ENCODE measurements at places on chromosomes 6 and 20. TPM values are rescaled to one million over a fixed set of nuclear protein-coding genes. Genes with fewer than 3 reads are reported as not detected.
A peak's percentile ranks its signal among the peaks of the same experiment; 100 is the strongest.

WFDC5 gene
- total RNA-seq = not detected

- DNase-seq = peak; percentile 64
These were observed 39.2 kb upstream of the TLDC2 start for GRCh38 chr20:36836591-36837269.

GRCh38 chr6:117432273-117432672 lies 6.5 kb upstream of the ROS1 start:
- no peak for DNase-seq

- peak; percentile 96 for DNase-seq
These were observed 490 bp downstream of the ZNF165 start for GRCh38 chr6:28080631-28081485.

TCF21 gene
- not detected for total RNA-seq

RPP40 gene
- 29.3 TPM for total RNA-seq

MUC21 gene
- total RNA-seq = not detected

GRCh38 chr20:59125332-59125731 lies 38.3 kb upstream of the ZNF831 start:
- DNase-seq = no peak

- no peak for DNase-seq
These were observed 9.7 kb downstream of the MOCS3 start for GRCh38 chr20:50968289-50968688.

ABHD12 gene
- 48.3 TPM for total RNA-seq

GRCh38 chr6:41505122-41506049 lies 40.8 kb upstream of the FOXP4 start:
- DNase-seq = peak; percentile 27

DNA sequence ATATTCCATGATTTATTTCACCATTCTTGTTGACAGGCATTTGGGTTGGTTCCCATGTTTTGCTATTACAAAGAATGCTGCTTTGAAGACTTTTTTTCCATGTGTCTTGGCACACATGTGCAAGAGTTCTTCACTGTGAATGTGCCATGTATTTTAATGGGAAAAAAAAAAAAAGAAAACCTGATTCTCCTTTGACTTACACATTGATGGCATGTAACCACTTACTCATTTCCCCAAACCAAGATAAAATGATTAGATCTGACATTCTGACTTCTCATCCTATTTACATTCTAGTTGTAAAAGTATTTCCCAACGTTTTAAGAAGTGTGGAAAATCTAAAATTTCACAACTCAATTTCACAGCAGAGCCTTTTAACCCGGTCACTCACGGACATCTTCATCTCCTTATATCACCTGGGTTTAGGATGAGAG lies 4.4 kb downstream of the CAP2 start:
- DNase-seq = peak; percentile 76

GRCh38 chr6:12343440-12344162 lies 53.4 kb downstream of the EDN1 start:
- peak; percentile 34 for DNase-seq

DNA sequence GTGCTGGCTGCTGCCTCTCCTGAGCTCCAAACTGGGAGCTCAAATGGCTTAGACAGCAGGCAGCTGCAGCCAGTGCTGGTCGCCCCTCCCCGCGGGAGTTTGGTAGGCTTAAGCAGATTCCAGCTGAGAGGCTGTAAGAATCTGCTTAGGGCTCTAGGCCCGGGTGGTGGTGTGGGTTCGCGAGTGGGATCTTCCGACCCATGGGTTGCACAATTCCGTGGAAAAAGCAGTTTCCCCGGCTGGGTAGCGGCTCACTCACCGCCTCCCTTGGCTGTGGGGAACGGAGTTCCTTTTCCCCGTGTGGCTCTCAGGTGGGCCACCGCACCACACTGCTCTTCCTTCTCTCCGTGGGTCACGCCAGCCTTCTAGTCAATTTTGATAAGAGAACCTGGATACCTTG lies 232.5 kb downstream of the PKHD1 start:
- no peak for DNase-seq

RRAGD gene
- 0.35 TPM for total RNA-seq

DNA sequence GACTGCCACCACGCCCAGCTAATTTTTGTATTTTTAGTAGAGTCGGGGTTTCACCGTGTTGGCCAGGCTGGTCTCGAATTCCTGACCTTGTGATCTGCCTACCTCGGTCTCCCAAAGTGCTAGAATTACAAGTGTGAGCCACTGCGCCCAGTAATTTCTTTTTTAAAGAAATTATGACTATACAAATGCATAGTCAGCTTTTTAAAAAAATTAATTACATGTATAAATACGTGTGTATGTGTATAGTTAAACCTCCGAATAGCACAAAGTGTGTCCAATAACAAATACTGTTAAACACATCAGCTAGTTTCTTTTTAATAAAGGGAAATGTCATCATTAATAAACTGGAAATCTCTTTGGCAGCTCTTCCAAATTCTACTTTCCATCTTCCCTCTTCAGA lies 135.5 kb upstream of the SALL4 start:
- DNase-seq = no peak

- DNase-seq = no peak
These were observed 48.7 kb downstream of the SCGN start for GRCh38 chr6:25700761-25701160.

DZANK1 gene
- total RNA-seq = 2.6 TPM

DNA sequence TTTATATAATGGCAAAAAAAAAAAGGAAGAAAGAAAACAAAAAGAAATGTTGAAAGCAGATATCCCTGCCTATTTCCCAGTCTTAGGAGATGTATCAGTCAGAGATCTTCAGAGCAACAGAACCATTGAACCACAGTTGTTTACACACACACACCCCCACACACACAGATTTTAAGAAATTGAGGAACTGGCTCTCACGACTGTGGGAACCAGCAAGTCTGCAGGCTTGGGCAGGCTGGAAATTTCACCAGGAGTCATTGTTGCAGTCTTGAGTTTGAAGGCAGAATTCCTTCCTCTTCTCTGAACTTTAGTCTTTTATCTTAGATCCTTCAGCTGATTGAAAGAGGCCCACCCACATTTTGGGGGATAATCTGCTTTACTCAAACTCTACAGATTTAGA lies 380.9 kb downstream of the CDKAL1 start:
- DNase-seq = no peak

GRCh38 chr6:158476389-158476788 lies 83.5 kb upstream of the TMEM181 start:
- no peak for DNase-seq

ZNF292 gene
- 16.9 TPM for total RNA-seq

- no peak for DNase-seq
These were observed 1.2 kb downstream of the TBX18 start for GRCh38 chr6:84763003-84763885.

DNA sequence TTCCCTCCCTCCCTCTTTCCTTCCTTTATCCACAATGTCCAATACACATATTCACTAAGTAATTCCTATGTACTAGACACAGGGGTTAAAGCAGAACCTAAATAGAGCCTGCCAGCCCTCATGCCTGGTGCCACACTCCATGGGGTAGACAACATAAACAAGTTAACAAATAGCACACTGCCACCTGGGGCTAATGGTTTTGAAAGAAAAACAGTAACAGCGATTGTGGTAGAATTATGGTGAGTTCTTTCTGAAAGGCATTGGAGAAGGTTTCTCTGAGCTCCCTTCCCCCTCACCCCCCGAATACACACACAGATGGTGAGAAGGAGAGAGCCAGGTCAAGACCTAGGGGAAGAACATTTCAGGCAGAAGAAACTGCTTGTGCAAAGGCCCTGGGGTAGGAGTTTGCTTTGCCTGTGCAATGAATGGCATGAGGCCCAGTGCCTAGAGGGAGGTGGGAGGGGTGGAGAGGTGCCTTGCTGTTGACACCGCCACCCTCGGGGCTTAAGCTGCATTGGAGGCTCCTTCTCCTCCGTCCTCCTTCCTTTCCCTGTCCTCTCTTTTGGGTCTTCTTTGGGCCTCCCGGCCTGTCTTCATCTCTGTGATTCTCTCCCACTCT lies 502.4 kb upstream of the SULF2 start:
- no peak for DNase-seq

SULF2 gene
- 372 TPM for total RNA-seq

HLA-DPB1 gene
- total RNA-seq = not detected

DNA sequence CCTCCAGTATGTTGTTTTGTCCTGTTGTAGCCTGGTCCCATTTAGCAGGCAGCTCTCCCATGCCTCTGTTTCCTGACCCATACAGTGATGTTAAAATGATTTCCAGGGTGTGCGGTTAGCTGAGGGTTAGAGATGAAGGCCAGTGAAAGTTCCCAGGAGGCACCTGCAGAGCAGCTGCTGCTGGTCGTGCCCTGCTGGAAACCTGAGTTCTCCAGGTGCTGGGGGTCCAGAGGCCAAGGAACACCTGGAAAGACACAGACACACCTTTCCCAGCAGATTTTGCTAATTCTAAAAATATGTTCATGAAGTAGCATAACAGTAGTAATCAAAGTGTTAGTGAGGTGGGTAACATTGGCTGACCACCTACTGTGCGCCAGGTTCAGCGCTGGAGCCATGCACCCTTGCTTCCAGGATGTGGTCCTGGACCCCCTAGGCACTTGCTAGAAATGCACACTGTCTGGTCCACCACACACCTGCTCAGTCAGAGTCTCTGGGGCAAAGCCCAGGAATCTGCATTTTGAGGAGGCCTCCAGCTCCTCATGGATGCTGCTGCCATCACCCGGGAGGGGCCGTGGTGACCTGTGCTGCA lies 118.7 kb downstream of the SYNDIG1 start:
- no peak for DNase-seq

- DNase-seq = peak; percentile 59
These were observed 332.6 kb downstream of the ADGRB3 start for GRCh38 chr6:68967549-68968300.

GSTA2 gene
- total RNA-seq = not detected

DNA sequence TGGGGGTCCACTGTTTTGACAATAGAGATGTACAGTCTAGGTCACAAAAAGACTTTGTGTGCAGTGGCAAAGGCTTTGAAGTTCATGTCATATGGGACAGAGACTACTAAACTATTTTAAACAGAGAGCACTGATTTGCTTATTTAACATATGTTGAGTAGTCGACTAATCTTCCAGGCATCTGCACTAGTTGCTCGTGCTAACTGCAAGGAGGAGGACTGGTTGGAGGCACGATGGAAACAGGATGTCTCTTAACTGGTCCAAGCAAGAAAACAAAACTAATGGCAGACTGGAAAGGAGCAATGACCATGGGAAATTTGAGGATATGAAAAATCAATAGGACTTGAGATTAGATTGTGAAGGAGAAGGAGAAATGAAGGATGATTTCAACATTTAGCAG lies 28.5 kb upstream of the ERVFRD-1 start:
- DNase-seq = no peak

- DNase-seq = no peak
These were observed 122.9 kb downstream of the RNF144B start for GRCh38 chr6:18509871-18510643.
